ENCODE measurements at places on chromosomes 4 and X. TPM values are rescaled to one million over a fixed set of nuclear protein-coding genes. Genes with fewer than 3 reads are reported as not detected.
A peak's percentile ranks its signal among the peaks of the same experiment; 100 is the strongest.

GRCh38 chr4:78945651-78946179 is 6.5 kb upstream of the PAQR3 start:
- no peak overlapping the region for H3K4me3 ChIP-seq
- no peak for DNase-seq
- no peaks in the 10 kb centered on the region for H3K27me3 ChIP-seq
- no peak overlapping the region for H3K27ac ChIP-seq

GRCh38 chr4:175720067-175720466 is 92.0 kb downstream of the GPM6A start:
- no peak for DNase-seq
- no peak overlapping the region for H3K4me3 ChIP-seq
- H3K27me3 ChIP-seq: no peaks in the 10 kb centered on the region
- H3K27ac ChIP-seq: no peak overlapping the region

DNA sequence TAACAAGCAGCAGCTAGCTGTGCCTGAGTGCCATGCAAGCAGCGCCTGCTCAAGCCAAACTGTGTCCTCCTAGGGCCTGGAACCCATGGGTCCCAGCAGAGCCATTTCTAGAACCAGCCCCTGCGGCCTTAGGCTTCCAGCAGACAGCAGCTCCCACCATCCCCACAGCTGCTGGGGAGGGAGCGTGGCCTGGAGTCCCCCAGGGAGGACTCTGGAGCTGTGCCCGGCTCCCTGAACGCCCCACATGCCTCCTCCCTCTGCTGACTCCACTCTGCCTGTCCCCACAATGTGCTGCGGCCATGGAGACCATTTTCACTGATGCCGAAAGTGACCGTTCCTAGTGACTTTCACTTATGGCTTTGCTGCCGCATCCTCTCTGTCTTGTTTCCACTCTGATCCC is 45.9 kb downstream of the GAK start:
- no peak for DNase-seq
- peaks cover 79% of the 10 kb centered on the region for H3K36me3 ChIP-seq
- no peak overlapping the region for H3K27ac ChIP-seq
- no peaks in the 10 kb centered on the region for H3K4me1 ChIP-seq

Gene MAP9
- 16.2 TPM for total RNA-seq

- H3K4me3 ChIP-seq: no peak overlapping the region
- H3K27ac ChIP-seq: no peak overlapping the region
- H3K27me3 ChIP-seq: no peaks in the 10 kb centered on the region
These were observed 586.1 kb downstream of the FSTL5 start for GRCh38 chr4:161577579-161578301.

Gene TRIM61
- 1.2 TPM for total RNA-seq

DNA sequence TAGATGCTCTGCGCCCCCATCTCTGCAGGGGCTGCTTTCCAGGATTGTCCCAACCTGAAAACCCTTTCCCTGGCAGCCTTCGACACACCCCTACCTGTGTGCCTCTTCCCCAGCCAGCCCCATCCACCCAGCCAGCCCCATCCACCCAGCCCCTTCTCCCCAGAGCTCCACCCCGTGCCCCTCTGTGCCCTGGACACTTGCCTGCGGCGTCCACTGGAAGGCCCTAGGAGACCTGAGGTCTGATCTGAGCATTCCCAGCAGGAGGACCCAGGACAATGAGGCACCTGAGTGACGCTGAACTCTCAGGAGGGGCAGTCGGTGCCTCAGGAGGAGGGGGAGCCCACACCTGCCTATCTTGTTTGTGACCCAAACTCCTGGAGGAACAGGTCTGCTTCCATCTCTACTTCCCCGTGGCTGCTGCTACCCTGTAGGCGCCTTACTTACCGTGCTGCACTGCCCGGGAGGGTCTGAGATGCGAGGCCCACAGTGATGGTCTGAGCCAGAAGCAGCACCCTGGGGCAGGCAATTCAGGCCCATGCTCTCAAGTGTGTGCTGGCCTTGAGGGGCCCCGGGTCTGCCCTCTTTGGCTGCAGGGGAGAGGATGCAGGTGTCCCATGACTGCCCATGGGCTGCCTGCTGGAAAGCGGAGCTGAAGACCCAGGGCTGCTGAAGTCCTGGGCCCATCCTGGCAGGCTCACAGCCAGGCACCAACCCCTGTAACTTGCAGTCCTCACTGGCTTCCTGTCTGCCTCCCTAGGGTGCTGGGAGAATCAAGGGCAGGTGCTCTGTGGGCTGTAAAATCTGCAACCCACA is 4.9 kb downstream of the LRPAP1 start:
- no peak overlapping the region for H3K27ac ChIP-seq
- H3K4me1 ChIP-seq: peaks cover 12% of the 10 kb centered on the region
- H3K27me3 ChIP-seq: no peaks in the 10 kb centered on the region
- peak; percentile 63 for DNase-seq
- H3K36me3 ChIP-seq: peaks cover 40% of the 10 kb centered on the region
- H3K4me3 ChIP-seq: no peak overlapping the region

- H3K27ac ChIP-seq: no peak overlapping the region
- no peak for DNase-seq
- H3K4me3 ChIP-seq: no peak overlapping the region
- H3K36me3 ChIP-seq: peaks cover 7% of the 10 kb centered on the region
- H3K4me1 ChIP-seq: no peaks in the 10 kb centered on the region
These were observed 236.8 kb downstream of the ARHGAP10 start for GRCh38 chr4:147968641-147969040.

DNA sequence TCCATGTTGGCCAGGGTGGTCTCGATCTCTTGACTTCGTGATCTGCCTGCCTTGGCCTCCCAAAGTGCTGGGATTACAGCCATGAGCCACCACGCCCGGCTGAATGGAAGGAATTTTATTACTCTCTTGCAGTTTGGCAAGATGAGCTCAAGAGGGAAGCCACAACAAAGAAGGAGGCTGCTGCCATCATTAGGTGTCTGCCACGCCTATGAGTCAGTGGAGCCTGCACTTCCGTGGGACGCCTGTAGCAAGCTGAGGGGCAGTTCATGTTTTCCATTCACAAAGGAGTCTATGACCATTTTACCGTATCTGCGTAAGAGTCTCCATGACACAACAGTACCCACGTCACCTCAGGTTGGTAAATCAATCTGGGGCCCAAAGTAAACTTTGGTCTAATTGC is 51.2 kb upstream of the CHRNA9 start:
- no peaks in the 10 kb centered on the region for H3K27me3 ChIP-seq
- no peak overlapping the region for H3K4me3 ChIP-seq
- no peaks in the 10 kb centered on the region for H3K4me1 ChIP-seq
- H3K36me3 ChIP-seq: no peaks in the 10 kb centered on the region

Gene SMIM43
- total RNA-seq: not detected

DNA sequence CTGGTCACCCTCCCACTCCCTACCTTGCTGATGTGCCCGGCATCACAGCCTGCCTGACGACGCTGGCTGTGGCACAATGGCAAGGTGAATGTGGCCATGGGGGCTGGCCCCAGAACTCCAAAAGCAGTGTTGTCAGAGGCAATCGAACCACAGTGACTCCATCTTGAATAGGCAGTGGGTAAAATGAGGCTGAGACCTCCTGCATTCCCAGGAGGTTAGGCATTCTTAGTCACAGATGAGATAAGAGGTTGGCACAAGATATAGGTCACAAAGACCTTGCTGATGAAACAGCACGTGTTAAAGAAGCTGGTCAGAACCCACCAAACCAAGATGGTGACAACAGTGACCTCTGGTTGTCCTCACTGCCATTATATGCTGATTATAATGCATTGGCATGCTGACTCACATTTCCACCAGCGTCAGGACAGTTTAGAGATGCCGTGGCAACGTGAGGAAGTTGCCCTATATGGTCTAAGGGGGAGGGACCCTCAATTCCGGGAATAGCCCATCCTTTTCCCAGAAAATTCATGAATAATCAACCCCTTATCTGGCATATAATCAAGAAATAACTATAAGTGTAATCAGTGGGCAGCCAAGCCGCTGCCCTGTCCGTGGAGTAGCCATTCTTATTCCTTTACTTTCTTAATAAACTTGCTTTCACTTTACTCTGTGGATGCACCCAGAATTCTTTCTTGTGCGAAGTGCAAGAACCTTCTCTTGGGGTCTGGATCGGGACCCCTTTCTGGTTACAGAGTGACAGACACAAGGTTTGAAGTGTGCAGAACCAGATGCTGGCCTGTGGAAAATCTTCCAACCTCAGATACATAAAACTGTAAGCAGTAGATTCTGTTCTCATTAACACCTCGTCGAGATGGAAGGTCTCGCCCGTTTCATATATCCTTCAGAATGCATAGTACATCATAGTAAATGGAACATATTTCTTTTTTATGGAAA is 26.8 kb upstream of the CLDN24 start:
- no peaks in the 10 kb centered on the region for H3K4me1 ChIP-seq
- no peaks in the 10 kb centered on the region for H3K36me3 ChIP-seq
- no peaks in the 10 kb centered on the region for H3K27me3 ChIP-seq
- no peak for DNase-seq
- H3K4me3 ChIP-seq: no peak overlapping the region

Gene GPR50
- total RNA-seq: not detected

Gene WDR17
- total RNA-seq: 3.2 TPM

DNA sequence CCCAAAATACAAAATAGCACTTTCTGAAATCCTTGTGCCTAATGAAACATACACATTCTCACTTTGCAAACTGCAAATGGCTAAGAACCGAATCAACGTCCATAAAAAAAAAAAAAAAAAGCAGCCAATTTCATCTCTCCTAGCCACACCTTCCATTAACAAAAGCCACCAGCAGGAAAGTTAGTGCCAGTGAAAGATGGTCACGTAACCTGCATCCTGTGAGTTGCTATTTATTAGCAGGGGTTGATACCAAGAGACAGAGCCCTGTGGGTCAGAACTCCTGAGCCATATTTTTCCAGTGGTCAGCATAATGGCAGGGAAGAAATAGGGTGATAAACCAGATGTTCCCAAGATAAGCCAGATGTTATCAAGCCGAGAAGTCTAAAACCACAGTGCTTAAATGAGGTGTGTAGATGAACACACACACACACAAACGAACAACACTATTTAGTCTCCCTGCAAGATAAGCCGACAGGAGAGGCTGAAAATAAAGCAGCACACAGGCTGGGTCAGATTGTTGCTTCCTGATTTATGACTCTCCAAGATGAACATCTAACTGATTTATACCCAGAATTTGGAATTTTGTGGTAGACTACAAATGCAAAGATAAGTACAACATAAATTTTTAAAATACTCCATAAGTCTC is 11.5 kb downstream of the PPARGC1A start:
- DNase-seq: no peak
- peaks cover 13% of the 10 kb centered on the region for H3K4me1 ChIP-seq

Gene OSTC
- total RNA-seq: 72.8 TPM

DNA sequence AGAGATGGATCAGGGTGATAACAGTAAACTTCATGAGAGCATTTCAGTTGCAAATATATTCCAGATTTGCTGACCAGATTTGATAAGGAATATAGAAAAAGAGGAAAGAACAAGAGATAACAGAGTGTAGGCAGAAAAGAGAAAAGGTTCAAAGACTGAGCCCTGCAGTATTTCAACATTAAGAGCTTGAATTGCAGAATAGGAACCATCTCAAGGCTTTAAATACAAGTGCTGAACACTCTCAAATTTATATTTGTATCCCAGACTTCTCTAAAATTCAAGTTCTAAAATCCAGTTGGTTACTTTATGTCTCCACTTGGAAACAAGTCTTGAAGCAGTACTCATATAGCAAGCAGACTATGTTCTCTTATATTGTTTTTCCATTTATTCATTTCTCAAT is 9.7 kb upstream of the MYOZ2 start:
- H3K4me1 ChIP-seq: peaks cover 5% of the 10 kb centered on the region
- no peak overlapping the region for H3K27ac ChIP-seq

Gene POU4F2
- not detected for total RNA-seq

Data from upper lobe of right lung (tissue), 1 donor.